ENCODE measurements at places on chromosomes 5 and 9.
A peak's percentile ranks its signal among the peaks of the same experiment; 100 is the strongest.

- DNase-seq, result peak; percentile 70
Measured at GRCh38 chr9:116549061-116549664, 137.9 kb upstream of the TRIM32 start.

DNA sequence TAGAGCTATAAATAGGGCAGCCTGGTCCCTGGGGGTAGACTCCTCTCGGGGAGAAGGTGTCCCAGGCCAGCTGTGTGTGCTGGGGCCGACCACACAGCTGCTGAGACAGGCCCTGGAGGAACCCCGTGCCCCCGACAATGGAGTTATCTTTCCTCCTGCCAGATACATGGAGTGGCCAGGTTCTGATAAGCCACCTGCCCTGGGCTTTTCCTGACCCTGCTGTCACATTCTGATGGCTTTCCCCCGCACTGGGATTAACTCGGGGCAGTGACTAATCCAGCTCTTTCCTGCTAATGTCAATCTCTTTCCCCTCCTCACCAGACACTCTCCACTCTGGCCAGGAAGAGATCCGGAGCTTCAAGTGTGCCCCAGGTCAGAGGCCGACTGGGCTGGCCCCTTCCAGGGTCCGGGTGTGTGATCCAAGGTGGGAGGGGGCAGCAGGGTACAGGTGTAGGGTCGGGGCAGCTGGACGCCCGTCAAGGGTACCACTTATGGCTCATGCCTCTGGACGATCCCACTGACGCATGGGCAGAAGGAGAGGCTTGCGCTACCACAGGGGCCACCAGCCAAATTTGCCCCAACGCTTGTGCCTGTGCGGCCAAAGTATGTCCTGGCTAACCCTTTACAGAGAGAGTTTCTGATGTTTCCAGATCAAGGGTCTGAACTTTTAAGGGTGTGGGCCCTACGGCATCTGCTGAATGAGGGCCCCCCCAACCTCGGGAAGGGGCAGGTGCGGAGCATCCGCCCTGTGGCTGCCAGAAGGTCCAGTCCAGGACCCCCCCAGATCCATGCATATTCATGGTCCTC lies 20.6 kb upstream of the COL5A1 start:
- no peak for DNase-seq

- no peak for DNase-seq
Measured at GRCh38 chr5:74063346-74063745, 437.4 kb downstream of the ARHGEF28 start.

- DNase-seq, result no peak
Measured at GRCh38 chr5:13658761-13659160, 285.7 kb downstream of the DNAH5 start.

GRCh38 chr5:139749242-139749641 lies 46.4 kb upstream of the PSD2 start:
- no peak for DNase-seq

DNA sequence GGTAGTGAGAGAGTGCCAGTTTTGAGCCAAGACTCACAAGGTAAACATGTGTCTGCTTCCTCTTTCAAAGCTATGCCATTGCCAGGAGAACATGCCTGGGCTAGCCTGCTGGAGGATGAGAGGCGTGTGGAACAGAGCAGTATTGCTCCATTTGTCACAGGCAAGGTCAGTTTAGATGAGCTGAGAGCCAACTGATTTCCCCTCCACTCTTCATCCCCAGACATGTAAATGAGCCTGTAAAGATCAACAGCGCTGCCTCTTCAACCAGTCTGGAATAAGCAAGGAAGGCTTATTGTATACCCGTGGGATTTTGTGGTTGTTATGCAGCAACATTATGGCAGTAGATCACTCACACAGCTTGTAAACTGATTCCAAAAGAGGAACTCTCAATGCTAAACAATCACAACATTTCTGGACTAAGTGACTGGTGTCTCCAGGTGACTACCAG lies 8.2 kb upstream of the GDNF start:
- DNase-seq, result no peak

DNA sequence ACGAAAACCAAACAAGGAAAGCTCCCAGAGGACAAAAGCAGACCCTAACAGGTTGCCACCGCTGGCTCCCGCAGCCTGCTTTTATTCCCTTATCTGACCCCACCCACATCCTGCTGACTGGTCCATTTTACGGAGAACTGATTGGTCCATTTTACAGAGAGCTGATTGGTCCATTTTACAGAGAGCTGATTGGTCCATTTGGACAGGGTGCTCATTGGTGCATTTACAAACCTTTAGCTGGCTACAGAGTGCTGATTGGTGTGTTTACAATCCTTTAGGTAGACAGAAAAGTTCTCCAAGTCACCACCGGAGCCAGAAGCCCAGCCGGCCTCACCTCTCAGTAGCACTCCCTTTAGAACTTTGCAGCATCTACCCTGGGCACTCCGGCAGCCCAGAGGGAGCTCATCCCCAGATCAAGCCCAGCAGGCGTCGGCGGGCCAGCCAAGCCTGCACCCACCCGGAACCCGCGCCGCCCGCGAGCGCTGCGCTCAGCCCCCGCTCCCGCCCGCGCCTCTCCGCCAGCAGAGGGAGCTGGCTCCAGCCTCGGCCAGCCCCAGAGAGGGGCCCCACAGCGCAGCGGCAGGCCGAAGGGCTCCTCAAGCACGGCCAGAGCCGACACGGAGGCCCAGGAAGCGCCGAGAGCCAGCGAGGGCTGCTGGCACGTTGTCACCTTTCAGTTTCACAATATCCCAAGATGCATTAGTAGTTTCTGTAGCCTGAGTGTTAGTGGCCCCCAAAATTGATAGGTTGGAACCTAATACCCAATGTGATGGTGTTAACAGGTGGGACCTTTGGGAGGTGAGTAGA lies 35.3 kb upstream of the CLPTM1L start:
- peak; percentile 64 for DNase-seq

DNA sequence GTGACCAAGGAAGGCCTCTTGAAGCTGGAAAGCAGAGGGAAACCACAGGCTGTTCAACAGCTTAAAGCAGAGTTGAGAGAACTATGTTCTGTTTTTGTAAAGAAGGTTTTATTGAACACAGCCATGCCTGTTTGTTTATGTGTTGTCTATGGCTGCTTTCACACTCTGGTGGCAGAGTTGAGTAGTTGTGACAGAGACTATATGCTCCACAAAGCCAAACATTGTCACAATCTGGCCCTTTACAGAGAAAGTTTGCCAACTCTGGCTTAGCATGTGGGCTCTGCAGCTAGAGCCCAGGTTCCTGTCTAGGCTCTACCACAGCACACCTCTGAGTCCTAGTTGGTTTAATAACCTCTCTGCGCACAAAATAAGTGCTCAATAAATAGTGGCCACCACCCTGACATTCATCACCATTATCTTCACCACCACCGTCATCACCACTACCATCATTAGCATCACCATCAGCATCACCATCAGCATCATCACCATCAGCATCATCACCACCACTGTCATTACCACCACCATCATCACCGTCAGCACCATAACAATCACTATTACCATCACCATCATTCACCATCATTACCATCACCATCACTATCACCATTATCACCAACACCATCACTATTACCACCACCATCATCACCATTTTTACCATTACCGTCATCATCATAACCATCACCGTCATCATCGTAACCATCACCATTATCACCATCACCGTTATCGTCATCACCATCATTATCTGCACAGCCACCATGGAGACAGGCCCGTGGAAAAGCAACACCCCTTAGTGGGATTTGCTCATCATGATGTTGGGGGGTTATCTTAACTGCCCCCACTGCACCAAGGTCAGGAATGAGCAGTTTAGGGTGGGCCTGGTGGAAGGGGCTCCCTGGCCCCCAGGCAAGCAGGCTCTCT lies 18.3 kb downstream of the AKNA start:
- peak; percentile 47 for DNase-seq

- DNase-seq, result no peak
Measured at GRCh38 chr5:181020688-181021087, 19.4 kb upstream of the BTNL9 start.

GRCh38 chr5:151084363-151084762 lies 3.5 kb upstream of the TNIP1 start:
- no peak for DNase-seq

DNA sequence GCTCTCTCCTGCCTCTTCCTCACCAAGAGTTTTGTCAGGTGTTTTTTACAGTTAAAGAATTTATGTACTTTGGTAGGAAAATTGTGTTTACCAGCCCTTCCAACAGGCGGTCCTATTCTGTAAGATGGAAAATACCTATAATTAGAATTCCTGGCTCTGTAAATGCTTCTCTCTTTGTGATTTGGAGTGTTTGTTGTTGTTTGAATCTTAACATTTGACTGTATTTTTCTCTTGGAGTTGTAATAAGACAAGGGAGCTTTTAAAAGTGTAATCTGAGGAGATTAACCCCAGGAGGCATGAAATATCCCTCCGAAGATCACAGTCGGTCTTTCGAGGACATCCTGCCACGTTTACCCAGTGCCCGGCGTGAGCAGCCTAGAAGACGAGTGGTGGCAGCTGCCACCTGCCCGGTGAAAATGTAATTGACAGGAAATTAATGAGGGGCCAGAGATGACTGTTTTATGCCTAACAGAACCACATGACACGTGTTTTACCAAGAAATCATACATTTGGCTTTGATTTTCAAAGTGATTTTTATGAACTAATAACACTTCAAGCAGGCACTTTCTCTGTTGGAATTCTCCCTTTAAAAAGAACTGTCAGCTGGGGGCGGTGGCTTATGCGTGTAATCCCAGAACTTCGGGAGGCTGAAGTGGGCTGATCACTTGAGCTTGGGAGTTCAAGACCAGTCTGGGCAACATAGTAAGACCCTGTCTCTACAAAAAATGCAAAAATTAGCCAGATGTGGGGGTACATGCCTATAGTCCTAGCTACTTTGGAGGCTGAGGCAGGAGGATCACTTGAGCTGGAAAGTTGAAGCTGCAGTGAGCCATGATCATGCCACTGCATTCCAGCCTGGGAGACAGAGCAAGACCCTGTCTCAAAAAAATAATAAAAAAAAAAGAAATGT lies 20.0 kb downstream of the ANKRD33B start:
- no peak for DNase-seq

DNA sequence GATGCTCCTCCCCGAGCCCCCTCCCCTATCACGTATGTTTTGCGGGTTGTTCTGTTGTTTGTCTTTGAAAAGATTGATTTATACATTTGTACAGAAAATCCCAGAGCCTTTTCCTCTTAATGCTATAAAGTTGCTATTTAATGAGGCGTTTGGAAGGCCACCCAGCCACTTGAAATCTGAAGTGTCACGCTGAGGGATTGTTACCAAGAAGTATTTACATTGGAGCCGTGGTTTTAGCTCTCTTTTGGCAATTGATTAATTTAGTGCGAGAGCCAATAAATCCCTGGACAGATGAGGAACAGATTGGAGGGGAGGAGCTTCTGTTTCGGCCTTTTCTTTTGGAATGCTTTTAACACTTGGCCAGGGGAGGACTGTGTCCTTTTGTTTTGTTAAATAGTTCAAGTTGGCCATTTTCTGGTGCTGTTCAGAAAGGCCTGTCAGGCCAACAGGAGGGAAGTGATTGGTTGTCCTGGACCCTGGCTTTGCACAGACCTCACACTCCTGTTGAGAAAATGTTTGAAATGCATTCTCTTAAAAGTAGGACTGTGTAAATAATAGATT lies 250.2 kb downstream of the PDZD2 start:
- DNase-seq, result no peak

DNA sequence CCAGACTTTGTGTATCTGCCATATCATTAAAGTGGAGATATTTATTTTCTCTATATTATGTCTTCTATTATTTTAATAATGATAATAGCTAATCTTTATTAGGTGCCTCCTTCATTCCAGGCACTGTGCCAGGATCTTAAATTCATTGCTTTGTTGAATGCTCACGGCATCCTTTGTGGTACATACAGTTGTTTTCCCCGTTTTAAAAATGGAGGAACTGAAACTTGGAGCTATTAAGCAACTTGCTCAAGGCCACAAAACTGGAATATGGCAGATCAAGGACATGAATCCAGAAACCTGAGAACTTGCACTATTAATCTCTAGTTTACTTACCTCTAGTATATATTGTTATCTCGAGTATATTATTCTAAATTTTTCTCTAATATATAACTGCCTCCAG lies 41.5 kb upstream of the PPP3R2 start:
- no peak for DNase-seq

- DNase-seq, result no peak
Measured at GRCh38 chr5:172063463-172064235, 57.2 kb upstream of the FBXW11 start.

Data from CD4-positive, alpha-beta T cell treated with Interleukin-4 for 1 hour (primary cell).